ENCODE measurements at places on chromosomes 1 and 21.

GRCh38 chr1:200035397-200035955 is 8.0 kb downstream of the NR5A2 start:
- DNase-seq: no peak
- peaks cover 55% of the 10 kb centered on the region for H3K27me3 ChIP-seq
- H3K4me1 ChIP-seq: peaks cover 21% of the 10 kb centered on the region
- no peak overlapping the region for H3K4me3 ChIP-seq
- no peaks in the 10 kb centered on the region for H3K36me3 ChIP-seq

- no peak for DNase-seq
- H3K36me3 ChIP-seq: no peaks in the 10 kb centered on the region
- H3K27ac ChIP-seq: no peak overlapping the region
- H3K4me3 ChIP-seq: no peak overlapping the region
- H3K4me1 ChIP-seq: no peaks in the 10 kb centered on the region
- peaks cover 4% of the 10 kb centered on the region for H3K27me3 ChIP-seq
Observed at GRCh38 chr1:47984175-47984789, 12.9 kb downstream of the TRABD2B start.

GRCh38 chr21:22965455-22966135 is 1967.4 kb downstream of the NCAM2 start:
- no peak overlapping the region for H3K4me3 ChIP-seq
- no peaks in the 10 kb centered on the region for H3K27me3 ChIP-seq
- H3K4me1 ChIP-seq: no peaks in the 10 kb centered on the region
- H3K36me3 ChIP-seq: no peaks in the 10 kb centered on the region
- H3K27ac ChIP-seq: no peak overlapping the region

- no peak for DNase-seq
- peaks cover 23% of the 10 kb centered on the region for H3K4me1 ChIP-seq
- no peak overlapping the region for H3K27ac ChIP-seq
- H3K36me3 ChIP-seq: peaks cover 45% of the 10 kb centered on the region
- no peaks in the 10 kb centered on the region for H3K27me3 ChIP-seq
- H3K4me3 ChIP-seq: no peak overlapping the region
Observed at GRCh38 chr1:150999051-150999674, 7.5 kb downstream of the MINDY1 start.

DNA sequence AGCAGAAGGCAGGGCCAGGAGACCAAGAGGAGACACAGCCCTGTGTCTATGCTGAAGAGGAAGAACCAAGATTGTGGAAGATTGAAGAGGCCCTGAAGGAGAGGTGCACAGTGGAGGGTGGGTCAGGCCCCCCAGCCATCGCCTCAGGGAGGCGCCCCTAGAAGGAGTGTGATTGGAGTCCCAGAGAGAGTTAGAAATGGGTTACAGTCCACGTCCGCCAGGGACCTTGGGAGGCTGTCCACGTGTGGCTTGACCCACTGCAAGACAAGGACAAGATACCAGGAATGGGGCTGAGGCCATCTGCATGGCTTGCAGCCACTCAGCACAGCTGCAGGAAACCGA is 375.1 kb downstream of the NPHP4 start:
- H3K4me1 ChIP-seq: no peaks in the 10 kb centered on the region
- no peaks in the 10 kb centered on the region for H3K27me3 ChIP-seq
- no peak overlapping the region for H3K4me3 ChIP-seq
- H3K27ac ChIP-seq: no peak overlapping the region

DNA sequence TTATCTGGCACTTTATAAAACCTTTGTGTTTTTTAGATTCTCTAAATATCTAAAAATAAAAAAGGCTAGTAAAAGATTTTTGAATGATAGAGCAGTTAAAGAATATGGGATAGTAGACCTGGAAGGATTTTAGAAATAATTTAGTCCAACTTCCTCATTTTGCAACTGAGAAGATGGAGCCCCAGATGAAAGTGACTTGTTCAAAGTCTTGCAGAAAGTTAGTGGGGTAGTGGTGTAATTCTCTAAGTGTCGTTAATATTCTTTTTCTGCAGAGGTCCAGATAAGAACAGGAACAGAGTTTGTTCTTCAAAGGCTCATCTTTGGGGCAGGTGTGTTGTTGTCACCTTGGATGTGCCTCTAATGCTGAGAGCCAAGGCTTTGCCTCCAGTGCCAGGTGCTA is 159.5 kb downstream of the DISC1 start:
- no peaks in the 10 kb centered on the region for H3K27me3 ChIP-seq
- no peaks in the 10 kb centered on the region for H3K36me3 ChIP-seq
- H3K4me1 ChIP-seq: no peaks in the 10 kb centered on the region
- DNase-seq: no peak
- H3K27ac ChIP-seq: no peak overlapping the region

GRCh38 chr1:204511366-204511765 is 4.8 kb upstream of the MDM4 start:
- H3K27ac ChIP-seq: peak overlapping the region; percentile 39
- H3K4me1 ChIP-seq: no peaks in the 10 kb centered on the region
- no peaks in the 10 kb centered on the region for H3K27me3 ChIP-seq
- H3K4me3 ChIP-seq: no peak overlapping the region
- DNase-seq: no peak

- DNase-seq: no peak
- no peak overlapping the region for H3K4me3 ChIP-seq
- H3K27ac ChIP-seq: no peak overlapping the region
- peaks cover 8% of the 10 kb centered on the region for H3K4me1 ChIP-seq
Observed at GRCh38 chr21:37228003-37228400, 39.1 kb downstream of the VPS26C start.

- no peak for DNase-seq
- peaks cover 59% of the 10 kb centered on the region for H3K4me1 ChIP-seq
- H3K27me3 ChIP-seq: no peaks in the 10 kb centered on the region
Observed at GRCh38 chr1:37476087-37476452, 1.7 kb downstream of the ZC3H12A start.

- no peak within 1 kb of the TSS for H3K27ac ChIP-seq
- no peak for DNase-seq
- H3K4me1 ChIP-seq: peaks cover 13% of the 10 kb centered on the region
- H3K36me3 ChIP-seq: no peaks in the 10 kb centered on the region
- H3K27me3 ChIP-seq: no peaks in the 10 kb centered on the region
- H3K4me3 ChIP-seq: no peak within 1 kb of the TSS
Observed at GRCh38 chr1:16921391-16922185, at the start of gene CROCC. TSS of gene CROCC (plus strand) at chr1:16921931. CDS start at chr1:16922019, 88 bp downstream.

DNA sequence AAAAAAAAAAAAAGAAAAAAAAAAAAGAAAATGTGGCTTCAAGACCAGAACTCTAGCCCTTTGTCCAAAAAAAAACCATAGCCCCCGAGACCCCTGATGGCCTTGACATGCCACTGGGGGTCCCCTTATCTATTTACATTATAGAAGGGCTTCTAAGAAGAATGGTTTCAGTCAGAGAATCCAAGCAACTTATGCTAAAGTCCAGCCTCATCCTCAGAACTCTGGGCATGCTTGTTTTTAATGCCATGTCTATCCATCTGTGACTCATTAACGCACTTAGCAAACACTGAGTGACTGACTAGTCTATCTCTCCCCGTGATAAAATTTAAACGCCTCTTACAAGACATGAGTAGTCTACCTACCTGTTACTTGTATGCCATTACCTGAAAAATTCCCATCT is 29.3 kb downstream of the ERG start:
- H3K4me3 ChIP-seq: no peak overlapping the region
- no peaks in the 10 kb centered on the region for H3K27me3 ChIP-seq
- H3K36me3 ChIP-seq: no peaks in the 10 kb centered on the region
- DNase-seq: no peak

DNA sequence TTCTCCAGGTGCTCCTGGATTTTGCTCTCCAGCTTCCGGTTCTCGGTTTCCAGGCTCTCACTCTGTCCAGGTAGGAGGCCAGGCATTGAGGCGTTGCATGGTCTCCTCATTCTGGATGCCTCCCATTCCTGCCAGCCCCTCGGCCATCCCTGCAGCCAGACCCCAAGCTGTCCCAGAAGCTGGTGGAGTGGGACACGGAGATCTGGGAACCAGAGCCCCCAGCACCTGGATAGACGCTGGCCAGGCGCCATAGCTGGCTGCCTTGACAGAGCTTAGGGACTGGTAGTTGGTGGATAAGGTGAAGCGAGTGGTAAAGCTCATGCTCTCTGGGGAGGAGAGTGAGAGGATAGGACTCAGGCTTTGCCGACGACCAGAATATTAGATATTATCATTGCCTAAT is 29.6 kb downstream of the RAP1A start:
- no peak overlapping the region for H3K4me3 ChIP-seq
- no peaks in the 10 kb centered on the region for H3K27me3 ChIP-seq
- peaks cover 40% of the 10 kb centered on the region for H3K4me1 ChIP-seq
- DNase-seq: no peak

DNA sequence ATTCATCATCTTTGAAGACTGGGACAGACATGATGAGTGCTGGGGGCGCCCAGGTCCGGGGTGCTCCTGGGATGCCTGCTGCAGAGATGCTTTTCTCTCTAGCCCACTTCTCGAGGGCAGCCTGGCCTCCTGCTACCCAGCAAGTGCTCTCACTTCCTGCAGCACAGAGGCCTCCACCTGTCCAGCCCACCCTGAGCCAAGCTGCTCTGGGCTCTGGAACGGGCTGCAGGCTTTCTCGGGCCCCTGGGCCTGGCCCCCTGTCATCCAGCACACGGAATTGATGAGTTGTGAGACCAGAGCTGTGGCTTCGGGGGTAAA is 469.5 kb upstream of the VAMP3 start:
- no peaks in the 10 kb centered on the region for H3K27me3 ChIP-seq
- no peak for DNase-seq

DNA sequence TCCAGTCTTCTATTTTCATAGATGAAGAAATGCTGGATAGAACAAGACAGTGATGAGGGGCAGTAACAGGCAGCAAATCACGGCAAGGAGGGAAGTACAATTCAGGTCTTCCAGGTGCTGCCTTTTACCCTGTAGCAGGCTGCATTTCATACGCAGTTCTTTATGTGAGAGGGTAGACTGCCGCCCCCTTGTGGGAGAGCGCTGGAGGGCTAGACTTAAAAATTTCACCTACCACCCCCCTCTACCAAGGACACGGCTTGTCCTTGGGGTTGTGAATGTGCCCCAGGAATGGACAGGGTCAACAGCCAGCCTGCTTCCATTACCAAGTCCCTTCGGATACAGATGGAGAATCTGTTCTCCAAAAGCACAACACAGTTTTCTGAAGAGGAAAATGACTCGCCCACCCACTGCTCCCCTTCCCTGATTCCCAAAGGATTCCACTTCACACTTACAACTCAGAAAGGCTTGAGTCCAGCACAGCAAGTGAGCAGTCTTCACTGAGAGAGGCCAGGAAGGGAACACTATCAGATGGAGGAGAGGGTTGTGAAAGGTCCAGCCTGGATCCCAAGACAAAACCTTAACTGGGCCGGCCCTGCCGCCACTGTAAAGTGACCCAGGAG is 7.4 kb downstream of the WDR77 start:
- peaks cover 3% of the 10 kb centered on the region for H3K4me1 ChIP-seq
- no peak overlapping the region for H3K27ac ChIP-seq
- DNase-seq: peak; percentile 37
- no peaks in the 10 kb centered on the region for H3K27me3 ChIP-seq
- no peak overlapping the region for H3K4me3 ChIP-seq

- no peaks in the 10 kb centered on the region for H3K36me3 ChIP-seq
- no peak overlapping the region for H3K27ac ChIP-seq
- H3K4me3 ChIP-seq: no peak overlapping the region
- peaks cover 74% of the 10 kb centered on the region for H3K27me3 ChIP-seq
- H3K4me1 ChIP-seq: peaks cover 19% of the 10 kb centered on the region
Observed at GRCh38 chr1:213984387-213985208, 3.2 kb upstream of the PROX1 start.

GRCh38 chr1:36092166-36092797 is 3.6 kb downstream of the ADPRS start:
- no peak for DNase-seq
- H3K4me3 ChIP-seq: no peak overlapping the region
- H3K36me3 ChIP-seq: peaks cover 55% of the 10 kb centered on the region
- no peak overlapping the region for H3K27ac ChIP-seq
- H3K27me3 ChIP-seq: no peaks in the 10 kb centered on the region

DNA sequence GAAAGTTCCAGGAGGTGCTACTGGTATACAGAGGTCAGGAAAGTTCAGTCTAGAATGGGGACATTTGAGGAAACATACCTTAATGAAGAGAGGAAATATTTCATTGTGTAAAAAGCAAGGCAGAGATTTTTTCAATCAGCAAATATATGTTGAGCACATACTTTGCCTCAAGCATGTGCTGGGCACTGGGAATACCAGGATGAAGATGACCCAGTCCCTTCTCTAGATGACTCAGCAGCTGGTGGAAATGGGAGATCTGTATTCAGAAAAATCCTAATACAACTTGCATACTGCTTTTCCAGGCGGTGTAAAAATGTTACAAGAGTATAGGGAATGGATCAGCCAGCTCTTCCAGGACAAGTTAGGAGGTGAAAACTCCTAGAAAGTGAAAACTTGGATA is 229.3 kb downstream of the FGGY start:
- no peaks in the 10 kb centered on the region for H3K27me3 ChIP-seq
- DNase-seq: no peak
- H3K4me1 ChIP-seq: no peaks in the 10 kb centered on the region
- no peak overlapping the region for H3K4me3 ChIP-seq
- H3K27ac ChIP-seq: no peak overlapping the region

DNA sequence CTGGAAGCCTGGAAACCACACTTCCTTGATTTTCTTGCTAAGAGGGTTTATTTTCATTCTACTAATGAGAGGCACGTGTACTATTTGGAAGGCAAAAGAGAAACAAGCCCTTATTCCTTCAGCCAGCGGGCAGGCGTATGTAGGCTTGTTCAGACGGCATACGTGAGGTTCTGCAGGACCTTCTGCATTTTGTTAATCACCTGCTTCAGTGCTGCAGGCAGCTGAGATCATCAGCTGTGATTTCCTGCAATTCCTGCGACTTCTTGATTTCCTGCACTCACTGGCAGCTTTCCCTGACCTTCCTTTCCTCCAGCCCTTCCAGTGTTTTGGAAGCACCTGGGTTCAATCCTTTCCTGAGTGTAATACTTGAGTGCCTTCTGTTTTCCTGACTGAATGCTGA is 43.4 kb downstream of the TSNAX start:
- no peak overlapping the region for H3K4me3 ChIP-seq
- H3K27ac ChIP-seq: no peak overlapping the region
- H3K4me1 ChIP-seq: no peaks in the 10 kb centered on the region
- no peaks in the 10 kb centered on the region for H3K36me3 ChIP-seq

- no peak overlapping the region for H3K27ac ChIP-seq
- DNase-seq: no peak
- H3K36me3 ChIP-seq: no peaks in the 10 kb centered on the region
- no peaks in the 10 kb centered on the region for H3K4me1 ChIP-seq
- no peak overlapping the region for H3K4me3 ChIP-seq
Observed at GRCh38 chr21:40696246-40696645, 150.7 kb downstream of the DSCAM start.

DNA sequence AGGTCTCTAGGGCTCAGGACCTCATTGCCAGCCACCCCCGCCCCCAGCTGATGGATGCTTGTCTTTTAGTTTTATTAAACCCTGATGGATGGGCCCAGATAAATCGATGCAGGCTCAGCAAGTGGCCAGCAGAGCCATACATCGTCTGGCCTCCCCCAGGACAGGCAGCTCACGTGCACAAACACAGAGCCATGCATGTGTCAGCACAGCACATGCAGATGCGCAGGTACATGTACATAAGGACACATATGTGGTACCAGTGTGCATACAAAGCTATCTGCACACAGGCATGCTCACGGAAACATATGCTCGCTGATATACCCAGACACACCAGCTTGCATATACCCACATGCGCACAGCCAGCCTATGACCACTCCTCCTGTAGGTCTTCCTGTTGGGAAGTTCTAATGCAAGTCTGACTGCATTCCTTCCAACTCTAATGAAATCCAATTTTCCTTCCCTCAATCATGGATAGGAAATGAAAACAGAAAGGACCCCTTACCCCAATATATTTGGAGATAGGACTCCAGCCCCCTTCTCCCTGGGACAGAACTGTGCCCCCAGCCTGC is 897 bp downstream of the COL16A1 start:
- H3K4me3 ChIP-seq: no peak overlapping the region
- H3K27me3 ChIP-seq: peaks cover 2% of the 10 kb centered on the region
